ENCODE measurements at places on chromosomes 2 and 18.

GRCh38 chr2:126889496-126890135 lies 9.1 kb upstream of the TEX51 start:
- DNase-seq: no peak

DNA sequence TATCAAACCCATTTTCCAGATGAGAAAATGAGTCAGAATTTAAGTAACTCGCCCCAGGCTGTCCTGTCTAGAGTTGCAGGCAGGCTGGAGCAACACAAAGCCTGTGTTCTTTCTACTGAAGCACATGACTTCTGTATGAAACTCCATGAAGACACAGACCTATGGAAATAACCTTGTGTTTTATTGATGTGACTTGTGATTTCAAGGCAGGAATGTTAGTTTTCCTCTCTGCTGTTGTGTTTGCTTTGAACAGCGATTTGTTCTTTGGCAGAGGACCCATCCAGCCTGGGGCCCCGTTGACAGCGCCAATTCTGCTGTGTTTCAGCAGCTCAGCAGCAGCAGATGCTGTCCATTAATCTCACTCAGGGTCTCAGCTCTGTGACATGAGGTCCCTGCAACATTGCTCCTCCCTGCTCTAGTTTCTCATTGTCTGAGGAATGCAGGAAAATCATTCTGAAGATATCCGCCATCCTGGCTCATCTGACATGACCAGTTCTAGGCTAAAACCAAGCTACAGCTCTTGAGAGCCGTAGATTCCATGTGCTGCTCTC lies 344.3 kb upstream of the RAB12 start:
- no peak for DNase-seq

DNA sequence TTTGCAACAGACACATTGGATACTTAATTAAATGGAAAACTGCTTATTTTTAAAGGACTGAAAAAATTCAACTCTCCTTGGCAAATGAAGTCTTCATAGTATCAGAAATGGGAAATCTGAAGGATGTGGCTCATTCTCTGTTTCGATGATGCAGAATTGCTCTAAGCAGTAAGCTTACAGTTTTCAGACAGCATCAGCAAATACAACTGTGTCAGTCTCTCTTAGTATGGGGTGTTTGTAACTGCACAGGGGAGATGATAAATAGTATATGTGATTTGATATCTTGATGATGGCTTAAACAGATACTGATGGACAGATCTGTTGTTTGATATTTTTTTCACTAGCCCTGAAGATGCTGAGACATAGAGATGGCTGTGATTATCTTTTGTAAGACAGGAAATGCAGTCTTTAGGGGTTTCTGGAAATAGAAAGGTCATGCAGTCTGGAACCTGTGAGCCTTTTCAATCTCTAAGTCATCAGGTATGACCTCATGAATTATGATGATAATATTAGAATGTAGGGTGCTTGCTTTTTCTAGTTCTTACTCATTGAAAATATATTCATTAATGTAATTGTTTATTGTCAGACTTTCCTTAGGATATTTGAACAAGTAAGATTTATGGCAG lies 84.2 kb downstream of the SLC4A10 start:
- DNase-seq: no peak

GRCh38 chr18:23737578-23737977 lies 48.3 kb downstream of the LAMA3 start:
- no peak for DNase-seq

- no peak for DNase-seq
Measured at GRCh38 chr2:152647552-152647951, 69.7 kb downstream of the PRPF40A start.

- no peak for DNase-seq
Measured at GRCh38 chr2:190344276-190344827, 963 bp downstream of the INPP1 start.

- peak; percentile 29 for DNase-seq
Measured at GRCh38 chr2:198127627-198128026, 323.2 kb downstream of the PLCL1 start.

DNA sequence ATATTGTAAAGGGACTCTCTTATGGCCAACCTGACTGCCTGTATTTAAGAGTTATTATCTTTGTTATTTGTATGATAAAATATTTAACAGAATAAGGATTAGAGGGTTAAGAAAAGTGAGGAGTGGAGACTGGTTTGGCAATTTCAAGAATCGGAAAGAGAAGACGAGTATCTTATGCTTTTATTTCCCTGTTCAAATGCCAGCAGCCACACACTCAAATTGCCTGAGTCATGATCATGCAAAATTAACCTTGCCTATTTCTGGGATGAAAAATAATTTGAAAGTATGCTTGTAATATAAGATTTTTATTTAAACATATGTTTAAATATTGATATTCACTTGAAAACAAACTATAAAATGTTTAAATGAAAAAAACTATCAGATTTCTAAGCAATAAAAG lies 188.6 kb downstream of the CD226 start:
- DNase-seq: no peak
